ENCODE measurements at places on chromosomes 1 and 21. TPM values are rescaled to one million over a fixed set of nuclear protein-coding genes. Genes with fewer than 3 reads are reported as not detected.

Gene AMY1C
- not detected for total RNA-seq

Gene CR2
- total RNA-seq, result not detected

Gene CDC7
- 15.5 TPM for total RNA-seq

Gene SPRR1A
- total RNA-seq, result not detected

Gene SLAMF1
- total RNA-seq, result not detected

Gene SHE
- total RNA-seq, result 0.12 TPM

Gene MROH9
- under 0.01 TPM for total RNA-seq

Gene PHLDA3
- 98.3 TPM for total RNA-seq

Gene KRTAP19-1
- total RNA-seq, result not detected

Gene CHIA
- not detected for total RNA-seq

Gene LIPI
- not detected for total RNA-seq

Gene SLC6A9
- total RNA-seq, result 2.3 TPM

Gene SLC35F3
- 0.12 TPM for total RNA-seq

Gene S100A8
- total RNA-seq, result not detected

Gene NPPB
- total RNA-seq, result not detected

Gene ARL8A
- 20.1 TPM for total RNA-seq

Gene COL9A2
- total RNA-seq, result 1.00 TPM

Gene L1TD1
- total RNA-seq, result 0.12 TPM

Gene GREM2
- 1.00 TPM for total RNA-seq

Gene KCNJ9
- total RNA-seq, result not detected

Gene SPOCD1
- total RNA-seq, result 71.4 TPM

Gene GCSAML
- under 0.01 TPM for total RNA-seq

Gene RASSF5
- total RNA-seq, result 0.50 TPM

Gene RGS16
- 0.22 TPM for total RNA-seq

Gene FAM163A
- total RNA-seq, result not detected

Gene CTH
- total RNA-seq, result 4.9 TPM

Gene C1QA
- total RNA-seq, result not detected

Gene HSD3B2
- not detected for total RNA-seq

Gene CLEC20A
- total RNA-seq, result not detected

Gene ACTN2
- under 0.01 TPM for total RNA-seq

Gene LEFTY1
- total RNA-seq, result not detected

Gene LCE1A
- total RNA-seq, result not detected

Gene GBP4
- total RNA-seq, result 0.77 TPM

Gene GOLT1A
- not detected for total RNA-seq

Gene OPTC
- not detected for total RNA-seq
